ENCODE measurements at places on chromosomes 5 and 9.

DNA sequence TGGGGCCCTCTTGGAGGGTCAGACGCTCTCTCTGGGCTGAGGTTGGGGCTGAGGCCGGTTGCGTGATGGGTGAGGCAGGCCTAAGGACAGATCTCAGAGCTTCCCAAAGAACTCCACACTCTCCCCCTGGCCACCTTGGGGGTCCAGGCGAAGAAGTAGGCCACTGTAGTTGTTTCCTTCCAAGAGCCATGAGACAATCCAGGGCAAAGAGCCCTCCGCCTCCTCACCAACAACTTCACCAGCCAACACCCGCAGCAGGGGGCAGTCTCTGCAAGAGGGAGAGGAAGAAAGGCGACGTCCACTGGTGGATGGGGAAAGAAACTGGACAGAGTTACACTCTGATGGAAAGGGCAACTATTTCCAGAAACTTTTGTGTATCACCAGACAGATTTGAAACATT, 10.7 kb downstream of the SLC35A4 start:
- DNase-seq: peak; percentile 92

DNA sequence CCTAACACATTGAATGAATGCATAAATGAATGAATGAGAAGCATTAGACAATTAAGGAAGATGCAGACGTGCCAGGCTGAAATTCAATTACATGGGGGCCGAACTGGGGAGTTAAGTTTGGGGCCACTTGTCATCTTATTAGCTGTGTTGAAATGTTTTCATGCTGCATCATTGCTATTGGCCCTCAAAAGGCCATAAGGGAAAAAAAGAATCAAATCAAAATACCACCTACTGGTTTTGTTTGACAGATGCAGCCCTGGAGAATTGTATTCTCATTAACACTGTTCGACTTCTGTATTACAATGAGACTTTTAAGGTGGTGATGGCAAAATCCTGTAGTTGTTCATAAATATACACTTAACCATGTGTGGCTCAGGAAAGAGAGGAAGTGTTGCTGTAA, 38.4 kb downstream of the UBE2QL1 start:
- DNase-seq: no peak

- peak; percentile 72 for DNase-seq
Measured at GRCh38 chr9:114805670-114806525, at the start of gene TNFSF15. Gene TNFSF15 (minus strand): TSS chr9:114806039. CDS start chr9:114806012, 27 bp downstream.

- peak; percentile 39 for DNase-seq
Measured at GRCh38 chr5:174828804-174829510, 104.6 kb downstream of the MSX2 start.

DNA sequence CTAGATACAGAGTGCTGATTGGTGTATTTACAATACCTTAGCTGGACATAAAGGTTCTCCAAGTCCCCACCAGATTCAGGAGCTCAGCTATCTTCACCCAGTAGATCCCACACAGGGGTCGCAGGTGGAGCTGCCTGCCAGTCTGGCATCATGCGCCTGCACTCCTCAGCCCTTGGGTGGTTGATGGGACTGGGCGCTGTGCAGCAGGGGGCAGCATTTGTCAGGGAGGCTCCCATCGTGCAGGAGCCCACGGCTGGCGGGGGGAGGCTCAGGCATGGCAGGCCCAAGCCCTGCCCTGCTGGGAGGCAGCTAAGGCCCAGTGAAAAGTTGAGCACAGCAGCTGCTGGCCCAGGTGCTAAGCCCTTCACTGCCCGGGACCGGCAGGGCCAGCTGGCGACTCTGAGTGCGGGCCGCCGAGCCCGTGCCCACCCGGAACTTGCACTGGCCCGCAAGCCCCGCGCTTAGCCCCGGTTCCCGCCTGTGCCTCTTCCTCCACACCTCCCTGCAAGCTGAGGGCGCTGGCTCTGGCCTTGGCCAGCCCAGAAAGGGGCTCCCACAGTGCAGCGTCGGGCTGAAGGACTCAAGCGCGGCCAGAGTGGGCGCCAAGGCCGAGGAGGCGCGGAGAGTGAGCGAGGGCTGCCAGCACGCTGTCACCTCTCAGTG, 314.1 kb upstream of the ATP10B start:
- DNase-seq: no peak

- DNase-seq: no peak
Measured at GRCh38 chr9:114900942-114901802, 29.2 kb downstream of the TNFSF8 start.

DNA sequence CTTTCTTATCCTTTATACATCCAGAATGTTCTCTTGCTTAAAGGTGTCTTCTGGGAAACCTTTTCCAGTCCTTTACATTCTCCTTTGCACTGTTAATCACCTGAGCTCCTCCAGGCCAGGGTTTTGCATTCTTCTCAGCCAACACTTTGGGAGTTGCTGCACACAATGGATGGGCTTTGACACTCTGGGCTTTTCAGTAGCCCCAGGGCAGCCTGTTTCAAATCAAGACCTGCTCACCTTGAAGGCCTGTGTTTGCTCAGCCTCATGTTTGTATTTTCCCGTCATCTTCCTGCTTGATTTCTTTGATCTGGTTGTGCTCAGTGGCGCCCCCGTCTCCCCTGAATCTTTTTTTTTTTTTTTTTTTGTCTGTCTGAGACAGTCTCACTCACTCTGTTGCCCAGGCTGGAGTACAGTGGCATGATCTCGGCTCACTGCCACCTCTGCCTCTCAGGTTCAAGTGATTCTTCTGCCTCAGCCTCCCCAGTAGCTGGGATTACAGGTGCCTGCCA, 41.0 kb downstream of the DMRT1 start:
- no peak for DNase-seq

DNA sequence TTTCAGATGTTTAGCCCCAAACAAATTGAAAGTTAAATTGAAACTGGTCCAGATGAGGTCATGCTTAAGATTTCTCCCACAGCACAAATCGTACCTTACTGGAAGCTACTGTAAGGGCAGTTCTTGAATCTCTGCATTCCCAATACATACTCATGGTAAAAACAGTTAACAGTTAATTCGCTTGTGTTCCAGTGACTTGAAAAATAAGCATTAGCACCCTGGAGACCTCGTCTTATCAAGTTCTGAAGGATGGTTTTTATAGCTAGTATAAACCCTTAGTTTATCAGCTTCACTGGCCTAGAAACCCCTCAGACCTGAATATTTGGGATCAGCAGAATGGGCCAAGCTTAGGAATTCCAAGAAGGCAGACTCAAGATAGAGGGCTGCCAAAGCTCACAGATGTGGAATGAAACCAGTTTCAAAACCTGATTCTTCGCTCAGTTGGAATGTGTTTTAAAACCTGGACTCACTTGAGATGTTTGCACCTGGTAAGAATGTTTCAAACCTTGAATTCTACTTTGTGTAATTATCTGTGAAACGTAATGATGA, 103.6 kb downstream of the C9orf152 start:
- DNase-seq: no peak

DNA sequence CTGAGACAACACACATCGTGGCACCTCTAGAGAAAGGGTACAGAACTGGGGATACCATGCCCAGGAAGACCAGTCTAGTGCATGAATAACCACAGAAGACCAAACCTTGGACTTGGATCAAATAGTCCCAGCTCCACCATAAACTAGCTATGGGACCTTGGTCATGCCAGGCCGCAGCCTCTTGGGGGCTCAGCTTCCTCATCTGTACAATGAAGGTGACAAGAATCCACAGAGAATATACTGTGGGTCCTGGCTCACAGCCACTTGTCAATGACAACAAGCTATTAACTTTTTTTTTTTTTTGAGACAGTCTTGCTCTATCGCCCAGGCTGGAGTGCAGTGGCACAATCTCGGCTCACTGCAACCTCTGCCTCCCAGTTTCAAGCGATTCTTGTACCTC, 3.9 kb downstream of the KYAT1 start:
- no peak for DNase-seq

DNA sequence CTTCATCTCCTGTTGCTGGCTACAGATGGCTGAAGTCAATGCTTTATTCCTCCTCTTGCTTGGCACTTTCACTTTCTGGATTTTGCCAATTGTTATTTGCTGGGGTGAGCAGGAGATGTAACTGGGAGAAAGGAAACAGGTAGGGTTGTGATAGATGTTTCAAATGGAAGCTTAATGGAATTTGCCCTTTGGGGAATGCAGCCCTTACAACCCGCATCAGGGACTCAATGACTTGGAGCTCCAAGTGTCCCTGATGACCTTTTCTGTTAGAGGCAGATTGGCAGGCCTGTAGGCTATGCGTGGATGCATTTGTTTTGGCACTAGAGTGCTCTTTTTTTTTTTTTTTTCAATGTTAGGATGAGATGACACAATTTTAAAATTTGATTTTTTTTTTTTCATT, 219.9 kb upstream of the GLRA1 start:
- no peak for DNase-seq

DNA sequence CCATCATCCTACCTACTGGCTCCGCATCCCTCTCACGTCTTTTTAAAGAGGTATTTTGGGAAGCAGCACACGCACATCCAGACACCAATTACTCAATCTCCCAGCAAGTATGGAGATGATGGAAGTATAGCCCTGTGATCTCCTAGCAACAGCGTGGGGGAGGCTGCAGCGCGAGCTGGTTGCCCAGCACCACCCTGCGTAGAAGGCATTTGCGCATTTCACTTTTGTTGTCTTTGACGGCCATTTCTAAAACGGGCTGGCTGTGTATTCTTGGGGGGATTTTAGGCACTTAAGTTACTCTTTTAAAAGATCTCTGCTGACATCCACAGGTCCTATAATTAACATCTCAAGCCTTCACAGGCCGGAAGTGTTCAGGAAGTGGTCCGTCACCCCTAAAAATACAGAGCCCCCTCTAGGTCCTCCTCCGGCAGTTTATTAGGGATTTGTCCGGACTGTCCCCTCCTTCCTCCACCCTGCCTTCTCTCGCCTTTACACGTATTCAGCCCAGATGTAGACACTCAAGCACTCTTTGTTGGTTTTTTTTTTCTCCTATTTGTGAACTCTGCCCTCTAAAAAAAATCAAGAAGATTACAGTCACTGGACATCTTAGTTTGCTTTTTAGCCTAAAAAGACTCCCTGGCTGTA, 371.4 kb downstream of the NTRK2 start:
- no peak for DNase-seq

DNA sequence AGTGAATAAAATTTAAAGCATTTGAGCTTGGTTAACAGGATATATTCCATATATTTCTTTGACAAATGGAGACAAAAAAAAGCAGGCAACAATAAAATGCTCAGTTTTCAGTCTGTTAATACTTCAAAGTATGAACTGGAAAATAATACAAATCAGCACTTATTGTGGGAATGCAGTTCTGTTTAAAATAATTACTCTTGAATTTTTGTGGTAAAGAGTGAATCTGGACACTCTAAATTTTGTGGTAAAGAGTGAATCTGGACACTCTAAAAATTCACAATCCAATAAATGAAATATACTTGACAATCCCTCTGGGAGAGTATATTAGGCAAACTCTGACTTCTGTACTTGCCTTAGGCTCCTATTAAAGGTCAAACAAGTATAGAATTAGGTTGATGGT, 141.9 kb upstream of the RASA1 start:
- no peak for DNase-seq

- no peak for DNase-seq
Measured at GRCh38 chr5:147927901-147928300, 21.6 kb upstream of the C5orf46 start.

DNA sequence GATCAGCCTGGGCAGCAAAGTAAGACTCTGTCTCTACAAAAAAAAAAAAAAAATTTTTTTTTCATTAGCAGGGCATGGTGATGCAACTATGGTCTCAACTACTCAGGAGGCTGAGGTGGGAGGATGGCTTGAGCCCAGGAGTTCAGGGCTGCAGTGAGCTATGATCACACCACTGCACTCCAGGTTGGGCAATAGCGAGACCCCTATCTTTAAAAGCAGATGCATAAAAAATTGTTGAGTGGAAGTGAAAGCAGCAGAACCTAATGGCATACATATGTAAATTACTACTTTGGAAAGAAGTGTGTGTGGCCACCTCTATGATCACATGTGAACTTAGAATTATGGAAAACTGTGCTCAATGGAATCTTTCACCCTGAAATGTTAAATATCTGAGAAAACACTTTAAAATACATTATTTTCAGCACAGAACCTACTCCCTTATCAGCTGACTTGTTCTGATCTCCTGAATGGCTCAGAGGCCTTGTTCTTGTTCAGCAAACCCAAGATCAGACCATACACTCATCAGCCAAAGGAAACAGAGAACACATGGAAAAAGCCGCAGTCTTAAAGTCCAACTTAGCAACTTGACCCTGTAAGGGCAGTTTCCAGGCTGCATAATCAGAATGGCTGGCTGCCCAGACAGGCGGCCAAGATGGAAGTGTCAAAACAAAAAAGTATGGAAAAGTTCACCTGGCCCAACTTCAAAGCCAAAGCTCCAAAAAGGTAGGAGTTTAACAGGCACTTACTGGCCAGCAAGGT, 56.5 kb downstream of the SIL1 start:
- peak; percentile 71 for DNase-seq

Data from MCF 10A (cell line).